ENCODE measurements at places on chromosomes 2 and 18. TPM values are rescaled to one million over a fixed set of nuclear protein-coding genes. Genes with fewer than 3 reads are reported as not detected.

The GPR155 gene
- total RNA-seq: 3.4 TPM

The EML6 gene
- not detected for total RNA-seq

The SLC9A2 gene
- total RNA-seq: 0.03 TPM

The AQP12A gene
- not detected for total RNA-seq

The ANKRD30BL gene
- not detected for total RNA-seq

The MROH2A gene
- total RNA-seq: not detected

The CPO gene
- not detected for total RNA-seq

The UGT1A8 gene
- not detected for total RNA-seq

The LDLRAD4 gene
- total RNA-seq: 0.09 TPM

Measured in SJSA1 (cell line).